Uterine smooth muscle cell (primary cell): ENCODE measurements at places on chromosomes 12 and 14. TPM values are rescaled to one million over a fixed set of nuclear protein-coding genes. Genes with fewer than 3 reads are reported as not detected.

Gene MCRS1
- 53.7 and 71.7 TPM in 2 replicates for total RNA-seq

Gene DDIT3
- 136 and 444 TPM in 2 replicates for total RNA-seq

Gene CLEC1A
- not detected in 2 replicates for total RNA-seq

Gene KLRG1
- 0.22 and 1.6 TPM in 2 replicates for total RNA-seq

Gene FAM90A1
- 0.11 and 0.12 TPM in 2 replicates for total RNA-seq

Gene GABARAPL1
- total RNA-seq, result 23.5 and 55.2 TPM in 2 replicates

Gene CLEC1B
- total RNA-seq, result not detected in 2 replicates

Gene PSEN1
- 50.5 and 67.2 TPM in 2 replicates for total RNA-seq

Gene KRT75
- not detected in 2 replicates for total RNA-seq

Gene CELA1
- not detected in 2 replicates for total RNA-seq

Gene BDKRB1
- 8.2 and 19.8 TPM in 2 replicates for total RNA-seq
